ENCODE measurements at places on chromosomes 5 and 9. TPM values are rescaled to one million over a fixed set of nuclear protein-coding genes. Genes with fewer than 3 reads are reported as not detected.

AP3B1 gene
- total RNA-seq: 48.3 TPM

NDST1 gene
- total RNA-seq: 0.48 TPM

GPR151 gene
- total RNA-seq: not detected

C9orf57 gene
- not detected for total RNA-seq

LEAP2 gene
- 1.8 TPM for total RNA-seq

TEX10 gene
- 32.8 TPM for total RNA-seq

CCDC180 gene
- 3.6 TPM for total RNA-seq

TRIP13 gene
- total RNA-seq: 18.3 TPM

CDH18 gene
- not detected for total RNA-seq

PCDHA9 gene
- not detected for total RNA-seq

TMEM252 gene
- not detected for total RNA-seq

C9orf153 gene
- 1.0 TPM for total RNA-seq

PCDHA1 gene
- total RNA-seq: not detected

CBY3 gene
- not detected for total RNA-seq

MED10 gene
- total RNA-seq: 65.8 TPM

SLC6A18 gene
- total RNA-seq: not detected

ASB6 gene
- 12.3 TPM for total RNA-seq

LRRC70 gene
- total RNA-seq: 2.5 TPM

PGM5 gene
- total RNA-seq: not detected
